Caco-2 (cell line): ENCODE measurements at places on chromosomes 11 and 22. TPM values are rescaled to one million over a fixed set of nuclear protein-coding genes. Genes with fewer than 3 reads are reported as not detected.

MOGAT2 gene
- total RNA-seq, result 0.39 and 0.56 TPM in 2 replicates

- no peak for DNase-seq
Observed at GRCh38 chr11:19769820-19770219, 57.2 kb downstream of the NAV2 start.

MPZL3 gene
- 29.6 and 31.8 TPM in 2 replicates for total RNA-seq

CCDC87 gene
- 1.0 TPM in 2 replicates for total RNA-seq

- DNase-seq, result no peak
Observed at GRCh38 chr22:45334528-45334927, 24.8 kb downstream of the FAM118A start.

- no peak for DNase-seq
Observed at GRCh38 chr11:44986315-44986714, 35.6 kb upstream of the TP53I11 start.

BTBD18 gene
- not detected in 2 replicates for total RNA-seq

APOBEC3A gene
- total RNA-seq, result not detected in 2 replicates

DNA sequence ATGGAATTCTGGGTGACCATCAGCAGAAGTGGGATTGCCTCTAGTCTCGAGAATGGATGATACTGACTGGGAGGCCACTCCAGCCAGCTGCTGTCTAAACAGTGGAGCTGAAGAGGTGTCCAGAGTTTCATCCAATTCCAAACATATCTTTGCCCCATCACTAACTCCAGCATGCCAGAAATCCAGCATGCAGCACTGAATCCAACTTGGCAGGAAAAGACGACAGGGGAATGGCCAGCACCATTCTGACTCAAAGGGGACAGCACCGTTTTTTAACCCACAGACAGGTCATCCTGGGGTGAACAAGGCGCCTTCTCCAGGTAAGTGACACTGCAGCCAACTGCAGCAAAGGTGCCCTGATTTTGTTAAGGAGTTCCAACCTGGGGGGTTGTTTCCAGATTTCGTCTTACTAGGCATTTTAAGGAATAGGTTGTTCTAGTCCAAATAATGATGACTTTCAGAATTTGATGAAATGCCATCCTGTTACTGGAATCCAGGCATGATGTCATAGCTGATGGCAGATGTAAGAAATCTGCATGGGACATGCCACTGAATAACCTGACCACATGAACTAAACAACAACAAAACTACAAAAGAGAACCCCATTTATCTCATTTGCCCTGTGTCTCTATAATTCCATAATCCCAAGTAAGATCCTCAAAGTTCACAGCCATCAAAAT, 32.3 kb downstream of the FEZ1 start:
- DNase-seq, result no peak

DNA sequence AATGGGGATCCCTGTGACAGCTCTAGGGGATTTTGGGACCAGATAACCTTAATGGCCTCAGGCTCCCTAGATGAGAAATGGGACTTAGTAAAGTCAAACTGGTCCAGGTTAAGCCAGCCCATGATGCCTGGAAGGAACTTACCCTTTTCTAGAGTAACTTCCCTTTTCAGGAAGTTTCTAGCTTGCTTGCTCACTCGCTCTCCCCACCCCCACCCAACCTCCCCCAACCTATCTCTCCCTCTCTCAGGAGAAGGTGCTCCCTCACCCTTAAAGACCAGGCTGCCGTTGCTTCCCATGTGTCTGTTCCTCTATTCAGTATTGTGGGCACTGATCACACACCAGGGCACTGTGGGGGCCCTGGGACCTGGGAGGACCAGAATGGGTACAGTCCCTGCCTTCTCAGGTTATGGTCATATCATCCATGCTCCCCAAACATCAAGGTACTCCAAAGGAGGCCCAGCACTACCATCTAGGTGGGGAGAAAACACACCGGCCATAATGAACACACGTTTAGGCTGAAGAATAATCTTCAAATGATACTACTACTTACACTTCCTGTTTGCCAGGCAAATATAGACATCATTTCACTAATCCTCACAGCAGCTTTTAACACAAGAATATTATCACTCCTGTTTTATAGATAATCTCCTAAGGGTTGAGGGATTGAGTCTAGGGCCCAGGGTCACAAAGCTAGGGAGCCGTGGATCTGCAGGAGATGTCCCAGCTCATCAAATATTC, 18.2 kb downstream of the KCNQ1OT1 start:
- no peak for DNase-seq

PRG3 gene
- total RNA-seq, result not detected in 2 replicates

PATE2 gene
- not detected in 2 replicates for total RNA-seq
